Fibroblast of pulmonary artery (primary cell): ENCODE measurements at places on chromosomes 12 and 14.
A peak's percentile ranks its signal among the peaks of the same experiment; 100 is the strongest.

GRCh38 chr12:46134205-46134811, 134.5 kb downstream of the SLC38A1 start:
- no peak for DNase-seq

DNA sequence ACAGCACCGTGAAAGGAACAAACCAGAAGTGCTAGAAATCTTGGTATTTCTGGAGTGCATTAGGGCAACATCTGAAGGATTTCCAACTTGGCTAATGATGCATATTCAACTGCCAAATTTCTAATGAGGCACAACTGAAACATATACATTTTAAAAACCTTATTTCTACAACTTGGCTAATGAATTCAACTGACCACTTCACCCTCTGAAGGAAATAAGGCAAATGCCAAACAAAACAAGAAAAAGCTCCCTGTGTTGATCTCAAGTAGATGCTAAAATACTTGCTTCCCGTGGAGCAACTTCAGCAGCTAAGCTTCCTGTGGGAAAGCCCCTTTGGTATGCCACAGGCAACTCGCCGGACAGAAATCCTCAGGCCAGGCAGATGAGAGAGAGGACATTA, 167.1 kb downstream of the TTC7B start:
- peak; percentile 41 for DNase-seq

- DNase-seq: no peak
Observed at GRCh38 chr14:50524060-50524459, 8.3 kb downstream of the MAP4K5 start.

DNA sequence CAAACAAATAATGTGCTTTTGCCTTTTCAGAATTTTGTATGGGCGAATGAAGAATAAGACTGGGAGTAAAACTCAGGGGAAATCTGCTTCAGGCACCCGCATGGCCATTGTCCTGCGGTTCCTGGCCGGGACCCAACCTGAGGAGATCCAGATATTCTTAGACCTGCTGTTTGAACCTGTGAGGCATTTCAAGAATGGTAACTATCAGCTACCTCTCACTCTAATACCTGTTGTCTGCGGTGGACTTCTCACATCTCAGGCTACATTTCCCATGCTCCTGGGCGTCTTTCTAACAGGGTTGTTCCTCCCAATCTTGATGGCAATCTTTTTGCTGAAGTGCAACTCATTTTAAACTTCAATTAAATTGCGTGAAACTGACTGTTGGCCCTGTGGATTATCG, 47.1 kb downstream of the UTP20 start:
- no peak for DNase-seq

DNA sequence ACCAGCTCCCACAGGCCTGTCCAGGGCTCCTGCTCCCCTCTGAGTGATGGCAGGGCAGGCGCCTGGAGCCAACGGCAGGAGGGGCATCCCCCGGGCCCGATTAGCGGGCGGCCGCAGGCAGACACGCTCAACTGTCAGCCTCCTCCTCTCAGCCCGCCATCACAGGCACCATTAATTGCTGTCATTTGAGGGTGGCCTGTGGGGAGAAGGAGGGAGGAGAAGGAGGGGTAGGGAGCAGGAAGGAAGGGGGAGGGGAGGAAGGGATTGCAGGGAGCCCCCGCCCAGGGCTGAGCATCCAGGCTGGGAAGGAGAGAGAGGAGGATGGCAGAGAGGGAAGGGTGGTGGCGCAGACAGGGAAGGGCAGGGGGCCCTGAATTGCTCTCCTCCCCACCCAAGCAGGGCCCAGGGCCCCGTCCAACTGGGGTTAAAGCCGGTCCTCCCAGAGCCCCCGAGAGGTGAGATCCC, 36.1 kb downstream of the NCOR2 start:
- no peak for DNase-seq

- no peak for DNase-seq
Observed at GRCh38 chr12:19166387-19166786, 36.9 kb downstream of the PLEKHA5 start.

DNA sequence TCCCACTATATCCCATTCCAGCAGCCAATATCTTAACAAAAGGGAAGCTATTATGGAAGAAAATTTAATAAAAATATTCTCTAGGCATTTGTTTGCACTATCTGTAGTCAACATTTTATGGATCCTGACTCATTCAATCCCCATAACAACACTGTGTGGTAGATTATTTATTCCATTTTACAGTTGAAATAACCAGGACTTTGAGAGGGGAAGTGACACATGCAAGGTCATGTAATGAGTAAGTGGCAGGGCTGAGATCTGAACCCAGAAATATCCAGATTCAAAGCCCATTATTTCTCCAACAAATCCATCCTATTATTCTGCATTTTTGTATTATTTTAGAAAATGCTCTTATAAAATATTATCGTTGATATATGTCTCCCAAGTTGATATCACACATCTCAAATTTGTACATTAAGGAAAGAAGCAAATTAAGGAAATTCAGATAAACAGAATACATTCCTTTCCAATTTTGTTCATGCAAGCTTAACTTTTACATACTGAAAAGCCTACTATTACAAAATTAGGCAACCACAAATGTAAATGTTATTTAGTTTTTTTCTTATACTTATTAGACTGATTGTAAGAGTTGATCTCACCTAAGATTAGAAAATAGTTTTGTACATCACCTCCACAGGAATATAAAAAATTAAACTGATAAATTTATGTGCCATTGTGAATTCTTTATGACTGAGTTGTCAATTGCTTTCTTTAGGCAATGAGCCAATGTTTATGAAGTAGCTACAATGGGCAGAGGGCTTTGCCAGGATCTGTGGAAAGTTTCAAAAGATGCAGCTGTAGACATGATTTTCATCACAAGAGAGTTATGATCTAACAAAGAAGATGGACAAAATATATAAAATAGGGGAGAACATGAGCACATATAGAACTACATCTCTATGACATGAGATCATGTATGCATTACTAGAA, 55.1 kb upstream of the E2F7 start:
- peak; percentile 80 for DNase-seq

DNA sequence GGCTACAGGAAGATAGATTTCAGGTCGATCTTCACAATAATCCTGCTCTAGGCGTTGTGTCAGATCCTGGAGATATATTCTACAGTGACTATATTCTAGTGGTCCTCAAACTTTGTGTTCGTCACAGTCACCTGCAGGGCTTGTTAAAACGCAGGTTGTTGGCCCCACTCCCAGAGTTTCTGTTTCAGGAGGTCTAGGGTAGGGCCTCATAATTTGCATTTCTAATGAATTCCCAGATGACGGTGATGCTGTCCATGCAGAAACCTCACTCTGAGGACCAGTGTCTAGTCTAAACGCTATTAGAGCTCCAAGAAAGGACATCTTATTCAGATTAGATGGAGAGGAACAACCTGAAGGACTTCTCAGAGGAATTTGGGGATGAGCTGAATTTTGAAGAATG, 13.2 kb upstream of the SLC6A13 start:
- DNase-seq: no peak

DNA sequence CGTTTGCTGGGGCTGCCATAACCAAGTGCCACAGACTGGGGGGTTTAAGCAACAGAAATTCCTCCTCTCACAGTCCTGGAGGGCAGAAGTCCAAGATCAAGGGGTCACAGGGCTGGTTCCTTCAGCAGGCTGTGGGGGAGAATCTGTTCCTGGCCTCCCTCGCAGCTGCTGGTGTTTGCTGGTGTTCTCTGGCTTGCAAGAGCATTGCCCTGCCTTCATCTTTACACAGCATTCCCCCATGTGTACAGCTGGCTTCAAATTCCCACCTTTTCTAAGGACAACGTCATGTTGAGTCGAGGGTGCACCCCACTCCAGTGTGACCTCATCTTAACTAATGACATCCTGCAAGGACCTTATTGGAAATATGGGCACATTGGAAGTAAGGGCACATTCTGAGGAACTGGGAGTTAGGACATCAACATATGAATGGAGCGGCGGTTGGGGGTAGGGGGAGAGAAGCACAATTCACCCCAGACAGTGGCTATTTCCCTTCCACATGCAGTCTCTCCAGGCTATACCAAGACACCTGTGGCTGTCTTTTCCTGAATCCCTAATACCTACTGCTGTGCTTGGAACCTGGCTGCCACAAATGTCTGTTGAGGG, 123.6 kb downstream of the FOXN3 start:
- DNase-seq: no peak

GRCh38 chr12:52528641-52529143, 8.5 kb upstream of the KRT5 start:
- DNase-seq: no peak

DNA sequence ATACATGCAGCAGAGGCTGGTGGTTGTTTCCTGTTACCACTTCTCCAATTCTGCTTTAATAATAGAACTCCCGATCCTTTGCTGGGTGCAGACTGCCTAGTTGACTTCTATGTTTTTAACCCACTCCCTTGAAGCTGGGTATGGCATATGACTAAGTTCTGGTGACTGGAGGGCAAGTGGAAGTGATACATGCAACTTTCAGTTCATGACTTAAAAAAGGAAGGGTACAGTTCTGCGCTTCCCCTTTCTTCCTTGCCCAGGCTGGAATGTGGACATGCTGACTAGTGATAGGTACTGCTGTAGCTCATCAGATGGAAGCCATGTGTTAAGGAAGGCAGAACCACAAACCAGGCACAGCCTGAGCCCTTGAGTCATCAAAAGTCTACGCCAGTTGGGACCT, 2.4 kb upstream of the A2M start:
- DNase-seq: no peak

DNA sequence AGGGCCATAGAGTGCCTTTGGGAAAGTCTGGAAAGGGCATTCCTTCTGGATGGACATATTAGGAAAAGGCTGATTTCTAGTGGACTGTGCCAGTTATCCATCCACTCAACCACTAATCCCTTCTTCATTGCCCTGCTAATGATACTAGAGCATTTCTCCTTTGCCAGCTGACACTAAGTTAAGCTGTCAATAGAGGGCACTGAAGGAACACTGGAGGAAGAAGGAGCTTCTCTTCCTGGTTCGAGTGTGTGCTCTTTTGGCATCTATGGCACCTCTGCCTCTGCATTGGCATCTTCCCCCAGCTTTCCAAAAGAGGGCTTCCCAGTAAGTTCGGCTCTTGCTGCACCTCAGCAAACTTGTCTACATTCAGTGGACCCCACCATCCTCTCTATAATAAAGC, 165.4 kb downstream of the DERA start:
- peak; percentile 29 for DNase-seq

GRCh38 chr12:48454667-48455066, 17.7 kb upstream of the ANP32D start:
- DNase-seq: peak; percentile 70

GRCh38 chr12:89051065-89051677, 301.1 kb downstream of the DUSP6 start:
- DNase-seq: peak; percentile 89

- no peak for DNase-seq
Observed at GRCh38 chr12:21483531-21483930, 17.9 kb downstream of the RECQL start.

- DNase-seq: no peak
Observed at GRCh38 chr14:105748204-105748578, 221.8 kb downstream of the TMEM121 start.

DNA sequence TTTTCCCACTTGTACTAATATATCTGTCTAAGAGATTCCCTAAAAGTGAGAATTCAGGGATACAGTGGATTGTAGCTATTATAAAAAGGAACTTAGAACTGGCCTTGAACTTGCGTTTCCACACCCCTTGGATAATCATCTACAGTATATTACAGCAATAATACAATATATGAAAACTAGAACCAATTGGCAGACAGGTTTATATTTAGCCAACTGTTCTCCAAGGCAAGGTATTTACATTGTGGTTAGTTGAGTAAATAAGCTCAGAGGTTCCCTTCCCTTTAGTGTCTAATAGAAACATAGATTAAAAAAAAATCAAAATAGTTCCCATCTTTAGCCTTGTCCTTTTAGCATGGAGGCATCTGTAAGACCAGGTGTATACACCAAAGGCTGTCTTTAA, 42.1 kb downstream of the LIMA1 start:
- DNase-seq: no peak

DNA sequence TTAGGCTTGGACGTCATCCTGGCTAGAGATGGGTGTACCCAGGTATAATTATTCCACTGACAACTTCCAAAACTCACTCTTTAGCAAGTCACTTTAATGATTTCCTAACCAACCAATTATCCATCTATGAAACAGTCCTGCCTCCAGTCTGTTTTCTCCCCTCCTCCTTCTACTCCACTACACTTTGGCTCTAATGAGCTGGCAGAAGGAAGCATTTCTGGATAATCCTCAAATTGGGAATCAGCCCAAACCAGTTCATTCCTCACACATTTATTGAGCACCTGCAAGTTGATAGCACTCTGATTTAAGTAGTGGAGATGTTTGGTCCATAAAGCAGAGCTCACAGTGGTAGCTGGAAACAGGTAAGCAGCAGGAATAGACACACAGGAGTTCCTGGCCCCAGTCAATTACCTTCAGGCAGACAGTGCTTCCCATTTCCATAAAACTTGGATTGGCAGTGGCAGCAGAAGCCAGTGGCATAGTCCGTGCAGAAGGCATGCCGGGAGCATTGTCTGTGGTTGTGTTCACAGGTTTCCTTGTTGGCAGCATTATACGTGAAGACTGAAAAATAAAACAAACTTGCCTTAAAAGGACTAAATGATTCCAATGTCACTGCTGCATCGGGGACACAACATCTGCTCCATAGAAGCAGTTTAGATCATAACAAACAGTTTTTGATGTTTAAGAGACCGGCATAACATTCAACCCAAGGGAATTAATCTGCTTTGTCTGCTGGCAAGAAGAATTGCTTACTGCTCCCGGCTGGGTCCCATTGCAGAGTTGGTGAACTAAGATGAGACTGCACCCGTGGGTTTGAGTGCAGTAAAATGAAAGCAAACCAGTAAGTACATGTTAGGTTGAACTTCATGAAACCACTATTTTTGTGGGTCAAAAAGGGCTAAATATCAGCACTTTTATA, 26.2 kb downstream of the NID2 start:
- no peak for DNase-seq

- peak; percentile 61 for DNase-seq
Observed at GRCh38 chr12:27244689-27245488, 803 bp downstream of the STK38L start.

DNA sequence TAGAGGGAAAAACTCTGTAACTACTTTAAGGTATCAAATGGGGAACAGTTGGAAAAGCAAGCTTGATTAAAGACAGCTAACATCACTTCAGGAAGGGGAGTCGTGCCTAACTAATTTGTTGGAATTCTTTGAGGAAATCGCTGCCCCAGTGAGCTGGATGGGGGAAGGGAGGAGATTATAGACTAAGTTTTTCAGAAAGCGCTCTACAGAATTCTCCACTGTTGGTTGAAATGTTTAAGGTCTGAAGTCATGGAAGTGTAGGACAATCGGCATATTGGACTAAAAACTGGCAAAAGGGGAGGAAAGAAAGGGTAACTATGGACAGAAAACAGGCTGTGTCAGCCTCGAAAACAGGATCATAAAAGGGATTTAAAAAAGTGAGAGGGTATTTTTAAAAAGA, 229.9 kb upstream of the HMGA2 start:
- DNase-seq: no peak

DNA sequence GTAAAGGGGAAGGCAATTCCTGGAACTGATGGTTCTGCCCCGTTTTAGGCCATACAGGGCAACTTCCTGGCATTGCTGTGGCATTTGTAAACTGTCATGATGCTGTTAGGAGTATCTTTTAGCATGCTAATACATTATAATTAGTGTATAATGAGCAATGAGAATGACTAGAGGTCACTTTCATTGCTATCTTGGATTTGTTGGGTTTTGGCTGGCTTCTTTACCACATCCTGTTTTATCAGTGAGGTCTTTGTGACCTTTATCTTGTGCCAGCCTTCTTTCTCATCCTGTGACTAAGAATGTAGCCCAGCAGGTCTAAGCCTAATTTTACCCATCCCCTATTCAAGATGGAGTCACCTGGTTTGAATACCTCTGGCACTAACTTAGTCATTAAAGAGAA, 51.2 kb downstream of the TESPA1 start:
- DNase-seq: peak; percentile 14
